ENCODE measurements at places on chromosomes 2 and 18.

DNA sequence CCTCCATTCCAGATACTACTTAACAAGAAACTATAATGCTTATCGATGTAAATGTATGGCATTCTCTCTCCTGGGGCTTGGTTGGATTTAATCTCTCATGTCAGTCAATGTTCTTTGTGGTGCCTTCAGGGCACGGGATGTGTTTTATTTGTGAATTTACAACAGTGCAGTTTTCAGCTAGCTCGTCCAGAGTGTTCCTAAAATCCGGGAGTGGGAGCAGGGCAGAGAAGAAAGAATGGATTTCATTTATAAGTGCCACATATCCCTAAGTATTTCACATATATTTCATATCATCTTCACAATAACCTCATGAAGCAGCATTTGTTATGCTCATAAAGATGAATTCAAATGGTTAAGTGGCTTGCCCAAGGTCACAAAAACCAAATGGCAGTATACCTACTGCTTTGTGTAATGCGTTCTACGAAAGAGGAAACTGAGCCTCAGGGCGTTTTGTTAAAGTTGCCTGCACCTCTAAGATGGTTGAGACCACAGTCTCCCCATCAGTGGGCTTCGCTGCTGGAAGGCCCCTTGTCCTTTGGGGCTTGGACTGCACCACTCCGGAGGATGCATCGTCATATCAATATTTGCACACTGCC is 134.7 kb upstream of the MGAT5 start:
- DNase-seq: no peak

GRCh38 chr2:30217644-30218337 is 13.5 kb upstream of the LBH start:
- no peak for DNase-seq

DNA sequence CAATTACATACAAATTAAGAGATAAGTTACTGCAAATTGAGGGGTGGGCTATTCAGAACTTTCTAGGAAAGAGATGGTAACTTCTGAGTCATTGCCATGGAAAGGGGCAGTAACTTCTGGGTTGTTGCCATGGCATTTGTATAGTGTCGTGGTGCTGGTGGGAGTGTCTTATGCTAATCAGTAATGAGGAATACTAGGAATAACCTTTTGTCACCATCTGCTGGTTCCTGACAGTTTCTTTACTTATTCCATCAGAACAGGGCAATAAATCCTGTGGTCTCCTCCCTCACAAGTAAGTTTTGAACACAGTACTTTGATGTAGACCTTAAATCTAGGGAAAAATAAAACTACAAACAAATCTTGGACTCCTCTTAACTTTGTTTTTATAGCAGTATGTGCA is 435.4 kb downstream of the BCL11A start:
- no peak for DNase-seq

- DNase-seq: no peak
These were observed 108.4 kb upstream of the TTN start for GRCh38 chr2:178915423-178916173.

DNA sequence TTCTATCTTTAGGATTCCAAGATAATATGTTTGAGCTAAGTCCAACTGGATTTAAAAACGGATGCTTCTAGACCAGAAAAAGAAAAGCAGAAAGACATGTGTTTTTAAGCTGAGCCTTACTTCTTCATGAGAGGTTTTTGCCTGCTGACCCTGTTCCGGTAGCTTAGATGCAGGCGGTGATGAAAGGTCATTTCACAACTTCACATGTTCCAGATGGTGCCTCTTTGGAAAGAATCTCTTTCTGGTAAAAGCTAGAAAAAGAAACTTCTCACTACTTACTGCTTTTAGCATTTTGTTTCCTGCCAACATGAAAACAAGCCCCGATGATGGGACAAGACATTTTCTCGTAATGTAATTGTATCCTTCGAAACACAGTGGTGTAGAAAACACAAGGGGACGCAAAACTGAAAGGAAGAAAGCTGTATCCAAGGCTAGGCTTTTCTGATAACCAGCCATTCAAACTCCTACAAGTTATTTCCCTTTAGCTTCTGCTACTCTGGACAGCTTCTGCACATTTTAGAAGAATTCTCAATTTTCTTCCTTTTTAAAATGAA is 407.3 kb upstream of the LYPD1 start:
- DNase-seq: no peak

DNA sequence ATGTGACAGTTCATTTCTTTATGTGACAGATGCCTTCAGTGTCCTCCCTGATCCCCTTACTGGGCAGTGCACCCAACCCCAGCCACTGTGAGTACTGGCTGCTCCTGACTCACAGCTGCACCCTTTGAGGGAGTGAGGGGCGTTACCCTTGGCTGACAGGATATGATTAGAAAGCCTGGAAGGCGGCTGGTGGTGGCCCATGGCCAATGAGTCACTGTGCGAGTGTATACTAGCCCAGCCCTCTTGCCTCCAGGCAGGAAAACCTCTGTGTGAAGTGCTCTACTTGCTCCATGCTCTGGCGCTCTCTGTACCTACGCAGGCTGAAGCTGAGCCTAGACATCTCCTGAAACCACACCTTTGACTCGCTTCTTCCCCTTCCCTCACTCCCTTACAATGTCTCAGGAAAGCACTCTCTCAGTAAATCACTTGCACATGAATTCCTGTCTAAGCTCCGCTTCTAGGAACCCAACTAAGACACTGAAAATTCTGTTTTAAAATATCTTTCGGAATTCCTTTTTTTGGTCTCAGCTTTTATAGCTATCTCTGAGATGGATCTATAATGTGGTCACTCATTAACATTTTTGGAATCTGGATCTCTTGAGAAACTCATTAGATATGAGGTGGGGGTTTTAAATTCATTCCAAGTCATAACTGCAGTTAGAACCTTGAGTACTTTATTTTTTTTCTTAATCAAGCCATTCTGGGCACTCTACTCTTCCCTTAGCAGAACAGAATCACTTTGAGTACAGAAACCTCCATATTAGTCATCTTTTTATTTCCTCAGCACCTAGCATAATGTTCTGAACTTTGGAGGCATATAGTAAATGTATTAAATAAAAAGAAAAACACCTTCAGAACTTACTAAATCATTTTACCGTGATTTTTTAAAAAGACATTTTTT is 25.3 kb upstream of the STAM2 start:
- peak; percentile 55 for DNase-seq

- no peak for DNase-seq
These were observed 42.7 kb downstream of the MPHOSPH10 start for GRCh38 chr2:71173096-71173495.

DNA sequence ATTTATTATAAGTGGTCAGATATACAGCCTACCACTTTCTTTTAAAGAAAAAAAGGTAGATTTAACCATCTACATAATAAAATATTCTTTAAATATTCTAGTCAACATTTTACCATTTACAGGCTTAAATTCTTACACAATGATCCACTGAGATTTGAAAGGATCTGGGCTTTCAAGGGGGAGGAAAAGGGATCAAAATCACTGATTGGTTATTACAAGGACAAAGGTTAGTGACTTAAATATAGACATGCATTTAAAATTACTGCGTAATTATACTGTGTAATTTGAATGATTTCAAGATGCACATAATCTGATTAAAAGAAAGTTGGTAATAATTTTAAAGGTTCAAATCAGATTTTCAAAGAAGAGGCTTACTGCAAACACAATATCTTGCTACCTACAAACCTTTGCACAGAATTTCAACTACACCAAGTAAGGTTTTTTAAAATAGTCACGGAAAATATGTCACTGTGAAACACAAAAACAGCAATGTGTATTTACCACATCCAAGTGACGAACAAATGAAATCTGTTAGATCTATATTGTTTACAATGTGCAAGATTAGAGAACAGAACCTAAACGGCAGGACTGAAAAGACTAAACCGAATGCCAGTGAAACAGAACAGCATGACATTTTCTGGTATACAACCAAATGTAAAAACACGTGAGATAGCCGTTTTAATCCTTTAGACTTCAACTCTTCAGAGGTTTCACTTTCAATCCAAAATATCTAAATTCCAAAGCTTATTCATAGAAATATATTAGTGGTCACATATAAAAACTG is 40.8 kb downstream of the RTN4 start:
- no peak for DNase-seq

- no peak for DNase-seq
These were observed 60.7 kb downstream of the NABP1 start for GRCh38 chr2:191738667-191739066.

- DNase-seq: no peak
These were observed 680 bp downstream of the ASNSD1 start for GRCh38 chr2:189661957-189662321.

GRCh38 chr2:191815010-191815409 is 31.9 kb downstream of the CAVIN2 start:
- DNase-seq: no peak

GRCh38 chr2:53087262-53087873 is 680.2 kb upstream of the CHAC2 start:
- DNase-seq: no peak

GRCh38 chr18:74204526-74205152 is 56.3 kb downstream of the TIMM21 start:
- DNase-seq: no peak

GRCh38 chr2:198662905-198663304 is 794.8 kb downstream of the SATB2 start:
- no peak for DNase-seq

- DNase-seq: peak; percentile 58
These were observed 254.8 kb downstream of the RNF152 start for GRCh38 chr18:61637905-61638595.

Measured in NCI-H446 treated with DMSO at 0.1 percent for 48 hours (cell line).